Activated T-cell treated with anti-CD3 and anti-CD28 coated beads for 4 hours (primary cell): ENCODE measurements at places on chromosomes 16 and 17.
A peak's percentile ranks its signal among the peaks of the same experiment; 100 is the strongest.

- no peak for DNase-seq
Measured at GRCh38 chr16:50664270-50664669, 16.8 kb downstream of the SNX20 start.

DNA sequence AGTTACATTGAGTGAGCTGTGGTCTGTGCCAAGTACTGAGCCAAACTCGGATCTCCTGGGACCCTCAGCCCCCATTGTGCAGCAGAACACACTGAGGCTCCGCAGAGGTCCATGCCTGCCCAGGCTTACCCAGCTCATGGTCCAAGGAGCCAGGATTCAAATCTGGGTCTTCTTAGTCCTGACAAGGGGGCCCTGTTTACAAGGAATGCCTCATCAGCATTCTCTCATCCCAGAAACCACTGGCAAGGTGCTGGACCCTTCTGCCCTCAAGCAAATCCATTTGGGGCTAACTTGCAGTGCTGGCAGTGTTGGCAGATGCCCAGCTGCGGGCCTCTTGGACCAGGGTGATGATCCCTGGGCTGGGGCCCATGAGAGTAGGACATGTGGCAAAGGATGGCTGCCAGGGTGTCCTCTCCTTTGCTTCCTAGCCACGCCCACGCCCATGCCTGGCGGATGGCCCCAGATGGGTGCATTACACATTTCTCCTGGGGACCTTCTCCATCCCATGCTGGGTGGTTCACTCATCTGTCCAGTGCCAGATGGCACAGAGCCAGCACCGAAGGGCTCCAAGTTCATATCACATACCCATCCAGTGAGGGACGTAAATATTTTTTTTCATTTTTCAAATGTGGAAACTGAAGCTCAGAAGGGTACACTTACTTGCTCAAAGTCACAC, 117.7 kb downstream of the CMIP start:
- no peak for DNase-seq

DNA sequence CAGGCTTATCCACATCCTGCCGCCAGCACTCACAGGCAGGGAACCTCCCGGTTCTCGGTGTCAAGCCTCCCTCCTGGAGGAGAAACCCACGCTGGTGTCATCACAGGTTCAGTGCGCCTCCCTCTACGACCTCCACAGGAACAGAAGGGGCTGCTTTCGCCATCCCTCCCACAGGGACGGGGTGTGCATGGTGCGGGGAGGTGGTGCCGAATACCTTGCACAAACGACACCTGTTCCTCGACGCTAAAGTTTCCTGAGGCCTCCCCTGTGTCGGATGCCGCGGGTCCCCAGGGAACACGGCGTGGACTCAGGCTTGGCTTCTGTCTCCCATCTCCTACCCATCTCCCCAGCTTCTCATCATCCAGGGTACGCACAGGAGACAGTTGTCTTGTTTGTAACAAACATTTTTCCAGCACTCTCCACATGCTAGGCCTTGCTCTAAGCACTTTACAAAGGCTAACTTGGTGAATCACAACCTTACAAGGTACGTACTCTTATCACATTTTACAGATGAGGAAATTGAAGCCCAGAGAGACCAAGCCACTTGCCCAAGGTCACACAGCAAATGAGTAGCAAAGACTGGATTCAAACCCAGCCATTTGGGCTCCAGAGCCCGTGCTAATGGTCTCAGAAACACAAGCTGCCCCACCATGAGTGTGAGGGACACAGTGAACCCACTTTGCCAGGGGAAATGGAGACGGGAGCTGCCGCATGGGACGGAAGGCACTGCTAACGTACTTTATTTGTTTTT, 271.6 kb downstream of the C16orf95 start:
- DNase-seq, result no peak

DNA sequence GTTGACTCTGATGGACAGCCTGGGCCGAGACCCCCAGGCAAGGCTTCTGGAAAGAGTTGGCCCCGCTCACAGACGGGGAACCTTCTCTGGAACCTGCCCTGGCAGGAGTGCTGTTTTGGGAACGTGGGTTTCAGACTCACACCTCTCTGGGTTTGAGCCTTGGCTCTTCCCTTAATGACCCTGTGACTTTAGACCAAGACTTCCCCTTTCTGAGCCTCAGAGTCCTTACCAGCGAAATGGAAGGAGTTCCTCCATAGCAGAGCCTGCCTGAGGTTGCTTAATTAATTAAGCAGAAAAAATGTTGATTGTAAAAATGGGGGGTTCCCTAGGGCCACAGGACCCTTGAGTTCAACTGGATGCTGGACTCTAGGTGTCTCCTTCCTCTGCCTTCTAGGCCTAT, 408.2 kb downstream of the SEC14L1 start:
- DNase-seq, result no peak

DNA sequence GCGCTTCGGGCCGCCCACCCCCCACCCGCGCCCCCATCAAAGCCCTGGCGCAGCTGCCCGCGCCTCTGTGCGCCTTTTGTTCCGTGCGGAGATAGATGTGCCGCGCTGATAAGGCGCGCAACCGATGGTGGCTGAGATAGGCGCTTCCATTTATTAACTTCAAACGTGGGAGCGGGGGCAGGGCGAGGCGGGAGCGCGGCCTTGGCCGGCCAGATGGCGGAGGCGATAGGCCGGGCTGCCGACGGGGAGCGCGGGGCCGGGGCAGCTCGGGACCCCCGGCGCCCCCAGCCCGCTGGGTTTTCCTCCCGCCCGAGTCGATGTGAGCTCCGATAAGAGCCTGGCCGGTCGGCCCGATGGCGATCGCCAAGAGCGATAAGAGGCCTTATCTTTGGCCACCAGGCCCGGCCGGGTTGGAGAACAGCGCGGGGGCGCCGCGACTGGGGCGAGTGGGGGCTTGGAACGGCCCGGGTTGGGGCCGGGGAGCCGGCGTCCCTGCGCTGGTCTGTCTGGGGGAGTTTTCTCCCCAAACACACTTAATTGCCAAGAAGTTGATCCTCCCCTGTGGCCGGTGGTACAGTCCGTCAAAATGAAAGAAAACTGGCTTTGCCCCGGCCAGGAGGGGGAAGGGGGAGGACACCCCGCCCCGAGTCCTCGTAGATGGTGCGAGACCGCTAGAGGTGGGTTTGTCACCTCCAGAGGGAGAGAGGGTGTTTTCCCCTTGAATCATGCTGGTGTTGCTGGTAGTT, 2.7 kb downstream of the ZFPM1 start:
- peak; percentile 60 for DNase-seq
